ENCODE measurements at places on chromosomes 12 and 14.

DNA sequence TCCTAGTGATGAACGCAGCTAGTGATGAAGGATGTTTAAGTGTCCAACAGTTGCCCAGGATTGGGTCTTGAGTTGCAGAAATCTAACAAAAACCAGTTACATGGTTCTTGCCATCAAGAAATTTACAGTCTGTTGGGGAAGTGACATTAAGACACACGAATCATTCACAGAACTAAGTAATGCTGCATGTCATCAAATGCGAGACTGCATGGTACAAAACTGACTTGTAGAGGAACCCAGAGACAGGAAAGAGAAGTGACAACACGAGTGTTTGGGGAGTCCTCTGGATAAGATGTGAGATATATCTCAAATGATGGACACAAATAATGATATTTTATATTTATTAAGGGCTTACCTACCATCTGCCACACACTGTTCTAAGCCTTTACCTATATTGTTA is 6.1 kb upstream of the SYNE3 start:
- no peak for DNase-seq

- DNase-seq = no peak
Measured at GRCh38 chr14:87049950-87050349, 943.0 kb downstream of the GALC start.

GRCh38 chr14:55097881-55098560 is 31.0 kb upstream of the LGALS3 start:
- peak; percentile 27 for DNase-seq

DNA sequence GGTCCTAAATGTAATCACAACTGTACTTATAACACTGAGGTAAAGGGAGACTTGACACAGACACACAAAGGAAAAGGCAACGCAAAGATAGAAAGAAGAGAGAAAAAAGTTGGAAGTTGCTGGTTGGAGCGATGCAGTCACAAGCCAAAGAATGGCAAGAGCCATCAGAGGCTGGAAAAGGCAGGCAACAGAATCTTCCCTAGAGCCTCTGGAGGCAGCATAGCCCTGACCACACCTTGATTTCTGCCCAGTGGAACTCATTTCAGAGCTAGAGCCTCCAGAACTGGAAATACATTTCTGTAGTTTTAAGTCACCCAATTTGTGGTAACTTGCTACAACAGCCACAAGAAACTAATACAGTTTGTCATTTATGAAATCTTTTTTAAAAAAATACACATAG is 89.2 kb downstream of the PUS7L start:
- DNase-seq = no peak

Measured in stimulated activated CD4-positive, alpha-beta T cell treated with anti-CD3 and anti-CD28 coated beads, Interleukin-4, amount 100 ng/mL, for 4 hours (primary cell).